LoVo (cell line): ENCODE measurements at places on chromosomes 13 and 19.

GRCh38 chr19:18771328-18772242 is 19.5 kb downstream of the COMP start:
- DNase-seq = no peak

DNA sequence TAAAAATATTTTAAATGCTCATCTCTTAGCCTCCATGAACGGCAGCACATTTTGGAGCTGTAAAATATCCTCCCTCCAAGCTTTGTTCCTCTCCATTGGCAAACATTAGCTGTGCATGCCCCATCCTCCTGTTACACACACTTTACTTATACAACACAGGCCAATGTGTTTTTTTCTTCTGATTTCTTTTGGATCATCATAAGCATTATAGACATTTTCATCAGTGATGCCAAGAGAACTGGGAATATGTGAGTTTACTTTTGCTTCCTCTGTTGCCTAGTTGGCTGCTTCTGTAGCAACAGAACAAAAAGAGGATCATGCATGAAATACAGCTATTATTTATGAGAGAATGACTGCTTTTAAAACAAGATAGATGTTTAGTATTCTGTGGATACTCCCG is 142.6 kb downstream of the PCDH9 start:
- DNase-seq = no peak

DNA sequence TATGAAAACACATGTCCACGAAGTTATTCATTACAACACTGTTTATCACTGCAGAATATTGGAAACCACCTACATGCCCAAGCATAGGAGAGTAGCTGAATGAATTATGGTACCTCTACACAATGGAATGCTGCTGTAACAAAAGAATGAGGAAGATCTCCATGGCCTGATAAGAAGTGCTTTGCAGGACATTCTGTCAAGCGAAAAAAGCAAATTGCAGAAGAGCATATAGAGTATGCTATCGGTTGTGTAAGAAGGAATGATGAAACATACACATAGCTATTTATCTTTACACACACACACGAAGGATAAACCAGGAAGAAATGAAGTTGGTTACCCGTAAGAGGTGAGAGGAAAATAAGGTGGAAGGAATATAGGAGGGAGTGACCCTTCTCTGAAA is 37.5 kb upstream of the CEACAM20 start:
- DNase-seq = no peak

- no peak for DNase-seq
Observed at GRCh38 chr13:113354831-113355610, 8.9 kb downstream of the GRTP1 start.

DNA sequence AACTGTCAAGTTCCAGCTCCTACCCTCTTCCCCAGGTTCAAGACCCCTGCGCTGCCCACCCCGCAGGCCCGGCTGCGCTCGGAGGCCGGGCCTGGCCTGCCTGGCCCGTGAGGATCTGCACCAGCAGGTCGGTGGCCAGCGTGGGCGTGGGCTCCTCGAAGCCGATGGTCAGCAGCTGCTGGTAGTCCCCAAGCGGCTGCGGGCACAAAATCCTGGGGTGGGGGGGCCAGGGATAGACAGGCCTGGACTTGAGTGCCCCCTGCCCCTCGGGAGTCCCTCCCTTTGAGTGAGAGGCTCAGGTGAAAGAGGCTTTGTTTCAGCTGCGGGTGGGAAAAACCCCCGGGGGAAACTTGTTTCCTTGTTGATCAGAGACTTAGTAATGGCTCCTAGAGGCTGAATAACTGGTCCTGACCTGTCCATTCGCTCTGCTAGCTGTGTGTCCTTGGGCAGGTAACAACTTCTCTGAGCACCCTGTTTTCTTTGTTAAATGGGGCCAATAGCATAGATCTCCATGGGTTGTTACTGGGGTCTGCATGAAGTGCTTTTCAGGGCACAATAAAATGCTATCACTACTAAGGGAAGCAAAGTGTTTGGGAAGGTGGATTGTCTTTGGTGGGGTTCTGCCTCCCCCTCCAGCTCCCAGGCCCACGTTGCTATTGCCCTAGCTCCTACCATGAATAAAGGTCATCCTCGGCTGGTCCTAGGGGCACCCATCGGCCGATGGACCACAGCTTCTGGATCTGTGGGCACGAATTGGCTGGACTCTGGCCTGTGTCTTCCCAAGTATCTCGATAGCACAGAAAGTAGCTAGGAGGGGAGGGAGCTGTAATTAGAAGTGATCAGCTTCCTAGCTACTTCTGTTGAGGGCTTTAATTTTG is 3.5 kb downstream of the C19orf67 start:
- DNase-seq = no peak

DNA sequence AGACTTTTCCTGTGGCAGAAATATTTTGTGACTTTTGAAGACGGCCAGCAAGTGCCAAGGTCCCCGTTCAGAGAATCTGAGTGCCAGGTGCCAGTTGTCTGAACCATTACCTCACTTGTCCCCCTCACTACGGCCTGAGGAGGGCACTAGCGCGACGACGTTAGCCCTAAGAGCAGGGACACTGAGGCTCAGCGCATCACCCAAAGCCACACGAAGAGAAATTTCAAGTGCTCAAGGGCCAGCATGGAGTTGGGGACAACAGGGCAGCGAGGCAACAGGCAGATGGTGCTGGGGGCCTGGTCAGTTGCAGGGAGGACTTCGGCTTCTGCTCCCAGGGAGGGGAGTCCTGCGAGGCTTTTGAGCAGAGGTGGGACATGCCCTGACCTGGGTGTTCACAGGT is 9.5 kb upstream of the TYK2 start:
- no peak for DNase-seq

- DNase-seq = no peak
Observed at GRCh38 chr13:46289260-46289955, 77.7 kb downstream of the LRRC63 start.

DNA sequence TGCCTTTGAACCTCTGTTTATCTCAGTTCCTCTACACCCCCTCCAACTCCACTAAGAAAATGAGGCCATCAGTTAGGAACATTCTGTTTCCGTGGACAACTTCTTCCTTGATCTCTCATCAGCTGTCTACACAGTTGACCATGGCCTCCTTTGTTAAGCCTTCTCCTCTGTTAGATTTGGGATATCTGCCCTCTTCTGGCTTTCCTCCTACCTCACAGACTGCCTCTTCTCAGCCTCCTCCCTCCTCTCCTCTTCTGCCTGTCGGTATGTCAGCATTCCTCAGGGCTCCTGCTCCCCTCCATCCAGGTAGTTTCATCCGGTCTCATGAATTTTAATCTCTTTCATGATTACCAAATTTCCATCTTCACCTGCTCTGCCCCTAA is 454.9 kb downstream of the FOXO1 start:
- DNase-seq = no peak

DNA sequence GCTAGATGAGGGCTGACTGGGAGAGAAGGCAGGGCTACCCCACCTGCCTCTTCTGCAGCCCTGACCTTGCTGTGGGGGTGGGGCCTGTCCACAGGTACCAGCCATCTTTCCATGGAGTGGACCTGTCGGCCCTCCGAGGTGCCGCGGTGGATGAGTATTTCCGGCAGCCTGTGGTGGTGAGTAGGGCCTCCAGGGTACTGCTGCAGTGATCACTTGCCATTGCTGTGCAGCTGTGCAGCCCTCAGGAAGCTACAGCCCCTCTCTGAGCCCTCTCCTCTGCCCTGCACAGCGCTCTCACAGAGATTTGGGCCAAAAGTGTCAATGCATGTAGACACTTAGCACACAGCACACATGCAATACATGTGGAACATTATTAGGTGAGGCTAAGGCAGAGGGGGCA is 11.8 kb downstream of the YIPF2 start:
- no peak for DNase-seq

- DNase-seq = no peak
Observed at GRCh38 chr13:102879793-102880499, 34.1 kb downstream of the ERCC5 start.

DNA sequence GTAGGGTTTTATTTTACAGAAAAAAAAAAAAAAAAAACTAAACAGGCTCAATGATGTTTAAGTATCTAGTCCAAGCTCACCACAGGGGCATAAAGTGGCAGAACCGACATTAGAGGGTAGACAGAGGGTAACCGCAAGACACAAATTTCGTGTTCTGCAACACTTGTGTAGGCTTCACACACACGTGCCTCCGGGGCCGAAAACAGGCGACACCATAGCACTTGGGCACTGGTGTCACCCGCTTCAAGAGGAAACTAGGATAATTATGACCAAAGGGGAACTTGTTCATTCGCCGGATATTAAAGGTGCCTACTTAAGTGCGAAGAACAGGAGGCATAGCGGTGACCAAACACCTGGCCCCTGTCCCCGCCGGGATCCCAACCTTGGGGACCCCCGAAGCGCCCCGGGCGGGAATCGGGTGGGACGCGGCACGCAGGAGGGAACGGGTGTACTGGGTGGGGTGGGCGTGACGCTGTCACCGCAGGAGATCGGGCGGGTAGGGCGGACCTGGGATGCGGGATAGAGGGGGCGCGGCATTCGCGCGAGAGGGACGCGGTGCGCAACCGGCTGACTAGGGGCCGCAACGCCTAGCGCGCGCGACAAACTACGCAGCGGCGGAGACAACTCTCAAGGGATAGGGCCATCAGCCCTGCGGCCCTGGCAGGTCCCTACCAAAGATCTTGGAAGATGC is 558 bp downstream of the MZT1 start:
- peak; percentile 37 for DNase-seq

DNA sequence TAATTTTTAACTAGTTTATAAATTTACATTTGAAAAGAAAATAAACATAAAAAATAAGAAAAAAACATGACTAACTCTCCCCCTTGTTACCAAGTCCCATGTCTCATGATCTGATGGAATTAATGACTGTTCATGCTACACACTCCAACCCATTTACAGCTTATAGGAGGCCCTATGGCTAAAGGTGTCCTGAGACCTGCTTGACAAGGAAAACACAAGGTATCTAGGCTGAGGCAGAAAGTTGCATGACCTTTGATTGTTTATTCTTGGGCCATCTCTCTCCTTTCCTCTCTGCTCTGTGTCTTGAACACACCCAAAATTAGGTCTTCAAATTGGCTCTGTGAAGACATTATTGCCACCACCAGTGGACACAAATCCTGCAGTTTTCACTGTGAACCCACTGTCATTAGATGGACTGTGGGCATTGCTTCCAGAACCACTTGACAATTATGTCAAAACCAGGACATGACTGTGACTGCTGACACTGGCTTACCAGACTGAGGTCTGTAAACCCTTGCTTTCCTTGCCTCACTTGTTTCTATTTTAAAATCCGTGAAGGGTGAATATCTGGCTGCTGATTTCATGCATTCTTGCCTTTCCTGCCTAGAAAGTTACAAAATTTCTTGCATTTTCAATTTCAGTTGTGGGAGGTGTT is 386.5 kb upstream of the SPRY2 start:
- DNase-seq = no peak

DNA sequence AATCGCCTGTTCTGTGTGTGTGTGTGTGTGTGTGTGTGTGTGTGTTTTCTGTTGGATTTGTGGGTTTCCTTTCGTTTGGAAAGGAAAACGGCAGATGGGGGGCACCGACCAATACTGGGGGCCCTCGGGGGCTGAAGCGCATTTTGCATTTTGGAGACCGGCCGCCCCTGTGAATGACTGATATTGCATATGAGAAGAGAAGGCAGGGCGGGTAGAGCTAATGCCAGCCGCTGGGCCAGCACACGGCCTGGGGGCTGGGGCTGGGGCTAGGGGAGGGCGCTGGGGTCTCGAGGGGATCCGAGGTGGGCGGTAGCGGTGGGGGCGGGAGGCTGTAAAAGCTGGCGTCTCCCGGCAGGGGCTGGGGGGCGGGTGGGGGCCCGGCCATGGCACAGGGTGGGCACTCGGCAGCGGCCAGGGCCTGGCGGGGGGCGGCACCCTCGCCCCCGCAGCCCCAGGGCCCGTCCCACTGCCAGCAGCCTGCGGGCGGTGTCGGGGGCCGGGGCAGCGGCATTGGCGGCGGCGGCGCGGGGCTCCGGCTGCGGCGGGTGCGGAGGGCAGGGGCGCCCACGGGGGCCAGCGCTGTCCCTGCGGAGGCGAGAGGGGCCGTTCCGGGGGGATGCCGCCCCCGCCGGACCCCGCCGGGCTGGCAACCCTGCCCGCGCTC is 11.2 kb downstream of the ANO8 start:
- DNase-seq = no peak

DNA sequence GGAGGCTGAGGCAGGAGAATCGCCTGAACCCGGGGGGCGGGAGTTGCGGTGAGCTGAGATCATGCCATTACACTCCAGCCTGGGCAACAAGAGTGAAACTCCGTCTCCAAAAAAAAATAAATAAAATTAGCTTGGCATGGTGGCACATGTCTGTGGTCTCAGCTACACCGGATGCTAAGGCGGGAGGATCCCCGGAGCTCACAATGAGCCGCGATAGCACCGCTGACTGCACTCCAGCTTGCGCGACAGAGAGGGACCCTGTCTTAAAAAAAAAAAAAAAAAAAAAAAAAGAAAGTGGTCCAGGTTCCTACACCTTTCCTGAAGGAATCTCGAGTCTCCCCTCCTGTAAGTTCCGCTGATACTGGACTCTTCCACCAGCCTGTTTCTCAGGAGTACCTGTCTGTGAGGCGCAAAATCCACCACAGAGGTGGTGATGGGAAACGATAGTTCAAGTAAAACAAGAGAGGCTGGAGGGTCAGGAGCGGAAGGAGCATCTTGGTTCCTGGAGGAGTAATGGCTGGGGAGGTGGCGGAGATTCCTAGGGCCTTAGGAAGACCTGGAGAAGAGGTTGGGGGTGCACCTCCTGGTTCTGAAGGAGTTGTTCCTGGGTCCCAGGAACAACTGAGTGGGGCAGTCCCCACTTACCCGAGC is 471 bp downstream of the FUT1 start:
- DNase-seq = no peak

DNA sequence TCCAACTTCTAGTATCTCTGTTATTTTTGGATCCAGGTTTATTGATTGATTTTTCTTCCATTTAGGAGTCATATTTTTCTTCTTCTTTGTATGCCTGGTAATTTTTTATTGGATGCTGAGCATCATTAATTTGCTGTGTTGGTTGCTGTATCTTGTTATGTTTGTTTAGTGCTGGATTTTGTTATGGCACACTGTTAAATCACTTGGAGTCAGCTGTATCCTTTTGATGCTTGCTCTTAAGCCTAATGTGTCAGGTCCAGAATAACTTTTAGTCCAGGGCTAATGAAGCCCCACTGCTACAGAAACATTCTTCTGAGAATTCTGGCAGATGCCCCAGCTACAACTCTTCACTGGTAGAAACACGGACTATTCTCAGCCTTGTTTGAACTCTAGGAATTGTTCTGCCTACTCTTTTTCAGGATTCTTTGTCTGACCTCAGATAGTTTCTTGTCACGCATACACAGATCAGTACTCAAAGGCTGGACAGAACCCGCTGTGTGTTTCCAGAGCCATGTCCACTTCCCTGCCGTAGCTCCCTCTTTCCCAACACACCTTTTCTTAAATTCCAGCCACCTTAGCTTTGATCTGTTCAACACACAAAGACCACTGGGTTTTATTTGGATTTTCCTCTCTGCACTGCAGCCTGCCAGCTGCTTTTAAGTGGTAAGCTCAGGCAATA is 137.1 kb upstream of the WASF3 start:
- DNase-seq = no peak
